ENCODE measurements at places on chromosomes 3 and 15.

DNA sequence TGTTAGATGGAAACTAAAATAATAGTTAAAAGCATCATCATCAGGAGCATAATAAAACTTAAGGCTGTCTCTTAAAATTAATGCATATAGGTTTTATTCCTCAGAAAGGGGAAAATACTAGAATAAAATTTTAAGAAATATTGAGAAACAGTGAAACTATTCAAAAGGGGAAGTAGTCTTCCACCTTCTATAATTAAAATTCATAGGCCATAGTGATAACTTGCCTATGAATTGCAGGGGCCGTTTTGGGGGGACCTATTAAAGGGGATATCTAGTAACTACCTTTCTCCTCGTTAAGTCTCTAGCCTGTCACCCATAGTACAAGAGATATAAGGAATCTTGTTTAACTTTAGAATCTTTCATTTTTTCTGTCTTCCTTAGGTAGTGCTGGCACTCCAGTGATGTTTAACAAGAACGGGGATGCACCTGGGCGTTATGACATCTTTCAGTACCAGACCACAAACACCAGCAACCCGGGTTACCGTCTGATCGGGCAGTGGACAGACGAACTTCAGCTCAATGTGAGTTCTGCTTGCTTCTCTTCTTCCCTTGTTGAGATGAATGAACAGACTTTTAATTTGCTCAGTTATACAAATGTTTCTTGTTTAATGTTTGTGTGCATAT is 600.4 kb downstream of the GRM7 start:
- DNase-seq, result no peak

DNA sequence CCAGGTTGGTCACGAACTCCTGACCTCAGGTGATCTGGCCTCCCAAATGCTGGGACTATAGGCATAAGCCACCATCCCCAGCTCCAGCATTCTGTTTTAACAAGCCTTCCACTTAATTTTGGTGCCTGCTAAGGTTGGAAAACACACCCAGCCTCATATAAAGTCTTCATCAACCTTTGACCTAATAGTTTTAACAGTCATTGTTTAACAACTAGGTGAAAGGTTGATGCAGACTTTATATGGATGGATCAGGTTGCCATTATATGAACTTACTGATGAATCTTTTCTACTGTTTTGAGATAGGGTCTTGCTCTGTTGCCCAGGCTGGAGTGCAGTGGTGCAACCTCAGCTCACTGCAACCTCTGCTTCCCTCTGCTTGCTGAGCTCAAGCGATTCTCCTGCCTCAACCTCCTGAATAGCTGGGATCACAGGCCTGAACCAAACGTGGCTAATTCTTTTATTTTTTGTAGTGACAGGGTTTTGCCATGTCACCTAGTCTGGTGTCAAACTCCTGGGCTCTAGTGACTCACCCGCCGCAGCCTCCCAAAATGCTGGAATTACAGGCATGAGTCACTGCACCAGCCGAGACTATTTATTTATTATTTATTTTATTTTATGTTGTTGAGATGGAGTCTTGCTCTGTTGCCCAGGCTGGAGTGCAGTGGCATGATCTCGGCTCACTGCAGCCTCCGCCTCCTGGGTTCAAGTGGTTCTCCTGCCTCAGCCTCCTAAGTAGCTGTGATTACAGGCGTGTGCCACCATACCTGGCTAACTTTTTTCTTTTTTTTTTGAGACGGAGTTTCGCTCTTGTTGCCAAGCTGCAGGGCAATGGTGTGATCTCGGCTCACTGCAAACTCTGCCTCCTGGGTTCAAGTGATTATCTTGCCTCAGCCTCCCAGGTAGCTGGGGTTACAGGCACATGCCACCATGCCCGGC is 3.1 kb upstream of the RPAP1 start:
- peak; percentile 28 for DNase-seq

- peak; percentile 96 for DNase-seq
Measured at GRCh38 chr3:129195731-129196256, 12.1 kb upstream of the CNBP start.

DNA sequence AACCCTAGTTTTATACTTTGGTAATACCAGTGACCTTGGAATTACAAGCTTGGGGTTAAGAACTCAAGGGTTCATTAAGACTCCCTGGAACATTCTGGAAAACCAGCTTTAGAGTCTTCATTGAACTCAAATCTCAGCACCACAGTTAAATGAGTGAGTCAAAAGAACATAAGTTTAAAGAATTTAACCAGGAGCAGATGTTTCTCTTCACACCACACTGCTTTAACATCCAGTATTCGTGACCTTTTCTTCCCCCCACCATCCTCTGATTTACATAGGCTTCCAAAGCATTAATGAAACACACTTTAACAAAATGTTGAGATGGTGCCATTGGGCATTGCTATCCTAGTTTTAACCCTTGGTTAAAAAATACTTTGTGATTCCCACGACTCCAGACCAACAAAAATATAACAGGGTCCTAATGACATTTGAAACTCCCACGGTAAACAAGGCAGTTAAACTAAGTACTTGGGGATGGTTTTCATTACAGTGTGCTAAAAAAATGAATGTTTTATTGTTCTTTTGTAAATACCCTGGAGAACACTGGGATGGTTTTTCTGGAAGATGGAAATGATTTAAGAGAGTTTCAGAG is 123.9 kb downstream of the OXNAD1 start:
- peak; percentile 43 for DNase-seq

- DNase-seq, result no peak
Measured at GRCh38 chr3:73108750-73109149, 47.3 kb downstream of the EBLN2 start.

DNA sequence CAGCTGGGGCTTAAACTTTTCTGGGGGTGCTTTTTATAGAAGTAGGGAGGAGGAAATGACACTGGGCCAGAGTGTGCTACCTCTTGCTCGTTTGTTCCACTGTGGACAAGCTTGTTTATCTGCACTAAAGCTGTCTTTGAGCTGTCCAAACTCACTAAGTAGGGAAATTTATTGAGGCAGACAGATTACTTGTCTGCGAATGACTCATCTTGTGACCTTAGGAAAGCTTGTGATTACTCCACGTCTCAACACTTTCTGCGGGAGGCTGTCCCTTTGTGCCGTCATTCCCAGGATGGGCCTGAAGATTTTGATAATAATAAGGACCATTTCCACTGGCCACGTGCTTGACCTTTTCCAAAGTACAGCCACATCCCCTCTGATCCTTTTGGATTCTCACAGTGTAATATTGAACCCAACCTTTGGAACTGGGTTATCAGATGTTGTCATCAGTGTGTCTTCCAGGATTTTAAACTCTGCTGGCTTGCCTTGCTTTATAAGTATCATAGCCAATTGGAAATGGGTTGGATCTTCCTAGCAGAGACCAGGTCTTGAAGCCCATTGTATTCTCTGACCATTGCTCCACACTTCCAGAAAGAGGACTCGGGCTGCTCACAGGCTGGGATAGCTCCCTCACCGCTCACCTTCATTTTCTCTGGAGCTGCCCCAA is 84.7 kb downstream of the AGBL1 start:
- DNase-seq, result no peak

DNA sequence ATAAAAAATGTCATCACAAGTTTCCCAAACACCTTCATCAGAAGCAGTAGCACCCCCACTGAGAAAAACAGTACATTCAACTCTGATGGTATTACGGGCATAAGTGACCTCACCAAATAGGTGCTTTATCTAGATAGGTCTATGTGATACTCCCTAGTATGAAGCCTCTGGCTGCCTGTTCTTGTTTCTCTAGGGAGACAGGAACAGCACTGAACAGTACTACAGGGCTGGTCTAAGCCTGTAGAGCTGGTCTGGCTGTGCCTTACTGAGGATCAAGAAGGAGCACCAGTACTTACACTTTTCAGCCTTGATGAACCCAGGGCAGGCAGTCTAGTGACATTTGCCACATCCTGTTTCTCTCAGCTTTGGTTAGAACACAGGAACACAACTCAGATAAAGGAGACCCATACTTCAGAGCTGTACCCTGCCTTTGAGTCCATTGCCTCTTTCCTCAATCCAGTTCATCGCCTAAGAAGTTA is 35.9 kb downstream of the OXNAD1 start:
- no peak for DNase-seq

DNA sequence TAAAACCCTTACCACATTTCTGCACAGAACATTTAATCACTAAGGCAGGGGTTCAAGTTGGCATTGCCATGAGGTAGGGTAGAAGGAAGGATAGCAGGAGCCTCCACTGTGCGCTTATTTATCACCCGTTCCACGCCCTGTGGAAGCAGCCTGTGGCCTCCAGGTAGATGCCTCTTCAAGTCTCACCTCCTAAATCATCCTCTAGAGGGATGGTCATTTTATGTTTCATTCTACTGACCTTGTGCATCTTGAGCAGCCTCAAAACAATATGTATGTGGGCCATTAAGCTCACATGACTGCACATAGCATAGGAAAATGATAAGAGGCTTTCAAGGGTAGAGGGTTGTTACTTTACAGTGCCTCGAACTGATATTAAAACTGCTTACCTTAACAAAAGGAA is 546.2 kb downstream of the GRM7 start:
- no peak for DNase-seq

GRCh38 chr3:149879872-149880271 is 66.9 kb downstream of the RNF13 start:
- DNase-seq, result peak; percentile 86

DNA sequence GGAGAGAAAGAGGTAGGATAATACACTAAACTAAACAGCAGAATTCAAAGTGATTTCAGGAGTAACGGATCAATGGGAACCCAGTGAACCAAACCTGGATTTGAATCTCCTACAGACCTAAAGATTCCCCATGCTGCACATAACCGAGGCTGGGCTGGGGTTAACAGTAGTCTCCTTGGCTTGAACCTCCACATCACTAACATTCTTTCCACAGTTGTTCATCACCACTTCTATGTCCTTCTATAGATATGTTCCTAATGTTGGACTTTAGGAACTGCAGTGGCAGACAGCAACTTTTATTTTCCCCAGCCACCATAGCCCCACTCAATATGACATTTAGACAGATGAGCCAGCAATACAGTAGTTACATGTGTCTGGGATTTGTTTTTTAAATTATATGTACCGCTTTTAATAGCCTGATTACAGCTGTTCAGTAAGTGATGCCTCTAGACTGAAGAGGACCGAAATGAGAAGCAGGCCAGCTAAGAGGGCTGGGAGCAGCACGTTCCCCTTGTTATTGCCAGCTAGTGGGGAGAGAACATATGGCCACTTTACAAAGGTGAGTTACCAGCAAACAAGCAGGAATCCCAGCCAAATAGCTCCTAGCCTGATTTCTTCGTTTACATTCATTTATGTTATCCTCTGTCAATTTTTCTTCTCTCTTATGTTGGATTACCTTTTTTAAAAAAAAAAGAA is 472.6 kb upstream of the CDIN1 start:
- DNase-seq, result peak; percentile 30
